CD4-positive, alpha-beta T cell treated with Interleukin-21 for 1 hour (primary cell): ENCODE measurements at places on chromosomes 7 and 10.

DNA sequence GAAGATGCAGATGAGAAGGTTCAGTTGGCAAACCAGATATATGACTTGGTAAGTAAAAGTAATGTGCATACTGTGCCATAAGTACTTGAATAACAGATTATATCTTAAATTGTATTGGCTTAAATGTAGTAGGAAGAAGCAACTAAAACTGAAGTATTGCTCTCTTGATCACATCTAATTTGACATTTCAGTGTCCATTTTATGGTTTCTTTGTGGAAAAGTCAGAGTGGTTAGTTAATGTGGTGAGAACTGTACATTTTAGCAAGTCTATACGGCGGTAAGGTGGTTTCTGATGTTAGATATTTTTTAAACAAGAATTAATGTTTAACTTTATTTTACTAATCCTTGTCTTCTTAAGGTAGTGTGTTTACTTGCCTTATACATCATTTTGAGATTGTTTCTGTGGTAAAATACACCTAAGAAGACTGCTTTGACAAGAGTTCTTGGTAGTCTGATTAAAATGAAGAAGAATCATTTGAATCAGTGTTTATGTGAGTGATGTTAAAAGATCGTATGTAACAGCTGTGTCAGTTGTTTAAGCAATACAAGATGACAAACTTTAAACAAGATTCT, 5.1 kb downstream of the ING3 start:
- DNase-seq: no peak

- DNase-seq: no peak
These were observed 18.9 kb upstream of the ZNF138 start for GRCh38 chr7:64775289-64775688.

- DNase-seq: no peak
These were observed 310.2 kb downstream of the TNS3 start for GRCh38 chr7:47271749-47272148.

GRCh38 chr7:102190776-102191350, 95.8 kb upstream of the SH2B2 start:
- no peak for DNase-seq

- peak; percentile 65 for DNase-seq
These were observed 60.8 kb downstream of the CARD11 start for GRCh38 chr7:2982831-2983230.

DNA sequence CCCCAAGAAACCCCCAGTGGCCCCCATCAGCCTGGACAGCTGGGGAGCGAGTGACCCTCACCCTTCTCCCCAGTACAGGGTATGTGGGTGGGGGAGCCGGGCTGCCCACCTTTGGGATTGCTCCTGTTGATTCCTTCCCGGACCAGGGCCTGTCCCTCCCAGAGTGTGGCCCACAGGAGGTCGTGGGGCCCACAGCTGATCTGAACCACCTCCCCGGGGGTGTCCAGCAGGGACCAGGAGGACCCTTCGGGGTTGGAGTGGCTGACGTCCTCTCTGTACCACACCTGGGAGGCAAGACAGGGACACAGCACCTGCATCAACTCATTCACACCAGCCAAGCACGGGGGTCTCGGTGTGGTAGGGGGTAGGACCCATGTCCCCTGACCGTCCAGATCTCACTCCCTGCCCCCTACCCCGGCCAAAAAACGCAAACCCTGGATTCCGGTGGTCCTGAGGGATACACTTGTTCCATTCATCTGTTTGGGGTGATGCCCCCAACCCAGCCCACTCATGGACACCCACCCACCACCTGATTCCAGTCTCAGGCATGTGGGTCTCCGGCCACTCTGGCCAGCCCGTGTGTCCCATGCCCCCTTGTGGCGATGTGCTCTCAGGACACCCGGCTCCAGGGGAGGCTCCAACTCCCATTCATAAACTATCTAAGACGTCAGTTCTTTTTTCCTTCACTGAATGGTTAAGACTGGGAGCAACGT, 10.9 kb downstream of the TECPR1 start:
- DNase-seq: peak; percentile 9

GRCh38 chr7:25628446-25628845, 400.2 kb upstream of the NPVF start:
- no peak for DNase-seq

- no peak for DNase-seq
These were observed 861.5 kb upstream of the ZWINT start for GRCh38 chr10:57222603-57223002.

GRCh38 chr10:70119623-70120022, 13.0 kb downstream of the AIFM2 start:
- DNase-seq: no peak

- DNase-seq: no peak
These were observed 126.7 kb downstream of the NT5C2 start for GRCh38 chr10:103066141-103067098.

DNA sequence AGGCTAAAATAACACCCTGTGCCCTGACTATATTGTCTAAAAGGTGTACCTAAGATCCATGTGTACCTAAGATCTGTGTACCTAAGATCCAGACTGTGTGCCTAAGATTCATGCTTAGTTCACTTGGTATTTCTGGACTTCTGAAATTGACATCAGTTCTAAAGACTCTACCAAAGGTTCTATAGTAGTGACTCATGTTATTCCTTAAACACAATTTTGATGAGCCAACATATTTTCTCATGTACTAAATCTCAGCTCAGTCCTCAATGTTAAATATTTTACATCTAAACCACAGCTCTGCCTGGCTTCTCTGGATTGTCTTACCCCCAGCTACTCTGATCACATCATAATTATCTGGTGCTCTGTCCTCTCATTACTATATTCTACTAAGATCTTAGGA, 802.3 kb upstream of the SORCS1 start:
- no peak for DNase-seq

- DNase-seq: no peak
These were observed 54.8 kb upstream of the SLC35B4 start for GRCh38 chr7:134371536-134371935.

DNA sequence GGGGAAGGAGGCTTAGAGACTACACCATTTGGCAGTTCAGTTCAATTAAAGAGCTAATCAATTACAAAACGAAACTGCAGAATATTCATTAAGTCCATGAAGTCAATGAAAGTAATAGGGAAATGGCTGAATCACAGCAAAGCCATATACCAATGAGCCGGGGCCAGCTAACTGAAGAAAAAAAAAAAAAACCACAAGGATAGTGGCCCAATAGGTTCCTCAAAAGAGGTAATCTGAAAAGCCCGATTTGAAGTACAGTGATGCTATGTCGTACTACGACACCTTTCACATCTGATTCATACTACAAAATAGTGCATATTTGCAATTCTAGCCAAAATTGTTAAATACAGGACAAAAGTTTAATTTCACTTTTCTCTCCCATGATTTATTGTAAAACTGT, 2.5 kb downstream of the ARHGAP12 start:
- DNase-seq: no peak

DNA sequence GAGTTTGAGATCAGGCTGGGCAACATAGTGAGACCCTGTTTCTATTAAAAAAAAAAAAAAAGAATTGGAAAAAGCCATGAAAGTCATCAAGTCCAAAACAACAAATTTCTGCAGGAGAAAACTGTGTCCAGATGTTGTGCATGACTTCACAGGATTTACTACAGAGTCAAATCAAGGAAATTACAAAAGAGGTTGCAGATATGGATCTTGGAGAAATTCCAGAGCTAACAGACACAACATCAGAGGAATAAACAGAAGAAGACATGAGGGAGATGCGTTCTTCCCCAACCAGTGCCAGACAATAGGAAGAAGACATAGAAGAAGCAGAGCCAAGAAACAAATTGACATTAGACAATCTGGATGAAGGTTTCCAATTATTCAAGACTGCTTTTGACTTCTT, 24.3 kb upstream of the KCNIP2 start:
- no peak for DNase-seq

DNA sequence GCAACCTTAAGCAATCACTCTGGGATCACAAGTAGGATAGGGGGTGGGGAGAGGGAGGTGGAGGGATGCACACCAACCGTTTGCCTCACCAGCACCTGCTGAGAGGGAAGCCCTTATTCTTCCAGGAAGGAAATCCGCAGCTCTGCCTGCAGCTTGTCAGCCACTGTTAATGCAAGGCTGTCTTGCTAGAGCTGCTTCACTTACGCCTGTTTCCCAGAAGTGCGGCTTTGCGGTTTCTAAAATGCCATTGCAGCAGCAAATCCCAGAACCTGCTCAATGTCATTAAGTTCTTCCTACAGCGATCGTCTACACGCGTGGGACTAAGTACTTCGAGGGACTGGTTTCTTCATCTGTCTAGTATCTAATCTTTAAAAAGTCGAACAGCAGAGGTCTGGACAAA, 191.1 kb downstream of the ZMYND11 start:
- no peak for DNase-seq

DNA sequence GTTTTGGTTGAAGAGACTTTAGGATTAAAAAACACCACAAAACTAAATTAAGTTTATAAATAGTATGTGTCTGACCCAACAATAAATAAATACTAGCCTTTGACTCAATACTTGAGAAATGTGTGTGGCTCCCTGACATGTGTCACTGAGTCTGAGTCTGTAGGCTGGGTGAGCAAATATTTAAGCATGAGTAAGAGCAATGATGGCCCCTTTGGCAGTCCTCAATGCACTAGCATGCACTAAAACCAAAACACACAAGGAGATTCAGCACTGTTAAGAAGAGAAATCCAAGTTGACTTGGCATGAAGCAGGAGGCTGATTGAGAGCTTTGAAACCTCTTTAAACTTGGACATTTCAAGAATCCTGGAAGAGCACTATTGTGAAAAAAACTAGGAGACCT, 37.1 kb downstream of the CCDC71L start:
- DNase-seq: no peak

- DNase-seq: no peak
These were observed 30.4 kb downstream of the PLAU start for GRCh38 chr10:73941300-73941699.

DNA sequence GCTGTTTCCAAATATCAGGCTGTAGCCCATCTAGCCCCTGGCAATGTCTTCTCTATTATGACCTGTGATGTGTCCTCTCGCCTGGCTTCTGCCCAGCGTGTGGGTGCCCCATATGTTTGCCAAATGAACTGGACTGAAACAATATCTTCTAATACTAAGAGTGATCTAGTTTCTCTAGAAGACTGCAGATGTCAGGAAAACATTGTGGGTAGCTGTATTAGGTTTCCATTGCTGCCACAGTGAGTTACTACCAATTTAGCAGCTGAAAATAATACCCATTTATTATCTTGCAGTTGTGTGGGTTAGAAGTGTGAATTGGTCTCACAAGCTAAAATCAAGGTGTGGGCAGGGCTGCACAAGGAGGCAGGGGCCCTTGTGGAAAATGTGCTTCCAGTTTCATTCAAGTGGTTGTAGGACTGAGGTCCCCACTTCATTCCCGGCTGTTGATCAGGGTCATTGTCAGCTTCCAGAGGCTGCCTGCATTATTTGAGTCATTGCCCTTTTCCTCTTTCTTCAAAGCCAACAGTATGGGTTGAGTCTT, 202.8 kb upstream of the BMPER start:
- no peak for DNase-seq

DNA sequence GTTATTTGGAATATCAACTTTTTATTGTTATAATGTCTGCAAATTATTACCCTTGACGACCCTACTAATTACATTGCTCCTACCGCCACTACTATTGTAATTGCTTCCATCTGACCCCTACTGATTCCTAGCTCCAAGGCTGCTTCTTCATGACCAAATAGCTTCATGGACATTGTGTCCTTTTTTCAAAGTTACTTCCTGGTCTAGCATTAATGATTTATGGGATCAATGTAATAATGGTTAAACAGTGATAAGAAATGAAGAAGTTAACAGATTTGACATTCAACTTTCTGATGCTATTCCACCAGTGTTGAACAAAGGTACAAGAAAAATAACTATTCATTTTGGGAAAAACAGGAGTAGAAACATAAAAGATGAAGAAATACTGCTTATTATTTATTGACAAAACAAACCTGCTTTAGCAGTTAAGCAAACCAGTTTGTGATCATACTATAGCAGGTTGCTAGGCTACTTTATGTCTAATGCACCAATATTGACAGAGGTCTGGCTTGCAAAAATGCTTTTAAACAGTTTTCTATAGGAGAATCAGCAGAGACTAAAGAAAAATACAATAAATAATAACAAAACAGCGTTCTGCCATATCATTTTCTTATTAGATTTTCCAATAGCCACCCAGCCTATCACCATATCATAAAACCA, 125.8 kb downstream of the PCLO start:
- no peak for DNase-seq

DNA sequence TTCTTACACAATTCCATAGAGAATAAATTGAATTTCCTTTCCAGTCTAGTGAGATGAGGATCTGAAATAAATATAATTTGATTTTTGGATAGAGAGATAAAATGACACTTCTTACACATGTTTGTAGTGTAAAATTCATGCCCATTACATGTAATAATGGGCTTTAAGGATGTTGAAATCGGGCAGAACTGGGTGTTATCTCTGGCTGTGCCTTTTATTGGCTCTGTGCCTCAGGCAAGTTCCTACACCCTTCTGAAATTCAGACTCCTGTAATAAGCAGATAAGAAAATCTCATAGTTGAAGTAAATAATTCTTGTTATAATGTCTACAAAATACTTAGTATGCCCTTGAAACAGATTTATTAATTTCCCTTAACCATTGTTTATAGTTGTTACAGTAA, 125.6 kb downstream of the SEMA3A start:
- DNase-seq: no peak

- no peak for DNase-seq
These were observed 245.6 kb upstream of the PITRM1 start for GRCh38 chr10:3418041-3418754.

GRCh38 chr10:44564790-44565189, 179.9 kb upstream of the CXCL12 start:
- DNase-seq: no peak

GRCh38 chr10:100730725-100731406, 14.5 kb upstream of the PAX2 start:
- peak; percentile 33 for DNase-seq

GRCh38 chr10:43076311-43076875, 476 bp upstream of the RET start:
- no peak for DNase-seq

- DNase-seq: no peak
These were observed 12.9 kb upstream of the ZNF736 start for GRCh38 chr7:64300641-64301405.

GRCh38 chr10:80909254-80909653, 371.6 kb downstream of the SH2D4B start:
- DNase-seq: no peak

DNA sequence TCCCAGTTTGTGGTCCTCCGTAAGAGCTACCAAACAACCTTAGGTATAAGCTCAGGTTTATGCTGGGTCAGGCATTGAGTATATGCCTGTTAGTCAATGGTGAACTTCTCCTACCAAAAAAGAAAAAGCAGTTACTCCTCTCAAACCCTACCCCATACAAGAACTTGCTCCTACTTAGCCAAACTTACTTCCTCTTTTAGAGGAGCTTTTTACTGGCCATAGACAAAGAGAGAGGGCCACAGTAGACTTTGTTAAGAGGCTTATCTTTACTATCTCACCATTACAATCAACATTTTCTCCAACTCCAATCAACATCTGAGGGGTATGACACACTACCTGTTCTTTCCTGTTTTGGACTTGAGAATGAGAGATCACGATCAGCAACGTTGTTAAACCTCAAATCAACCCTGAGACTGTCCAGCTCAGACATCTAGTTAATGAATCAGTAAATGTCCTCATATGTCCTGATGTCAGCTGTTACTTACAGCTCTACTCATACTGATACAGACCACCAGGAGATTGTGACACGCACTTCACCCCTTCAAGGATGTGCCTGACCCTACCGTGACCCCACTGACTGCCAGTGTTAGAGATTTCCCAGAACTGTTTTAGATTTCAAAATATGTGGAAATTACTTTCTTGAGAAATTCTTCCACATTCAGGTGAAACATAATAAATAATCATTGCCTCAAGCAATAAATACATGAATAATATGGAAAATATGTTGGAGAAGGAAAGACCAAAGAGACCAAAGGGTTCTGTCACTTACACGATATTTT, 18.4 kb upstream of the CCDC71L start:
- no peak for DNase-seq
